ENCODE measurements at places on chromosomes 6 and 20.

GRCh38 chr6:38492031-38492430 is 147.7 kb downstream of the BTBD9 start:
- no peak for DNase-seq

- DNase-seq = no peak
Observed at GRCh38 chr6:16224409-16224808, 14.0 kb upstream of the GMPR start.

DNA sequence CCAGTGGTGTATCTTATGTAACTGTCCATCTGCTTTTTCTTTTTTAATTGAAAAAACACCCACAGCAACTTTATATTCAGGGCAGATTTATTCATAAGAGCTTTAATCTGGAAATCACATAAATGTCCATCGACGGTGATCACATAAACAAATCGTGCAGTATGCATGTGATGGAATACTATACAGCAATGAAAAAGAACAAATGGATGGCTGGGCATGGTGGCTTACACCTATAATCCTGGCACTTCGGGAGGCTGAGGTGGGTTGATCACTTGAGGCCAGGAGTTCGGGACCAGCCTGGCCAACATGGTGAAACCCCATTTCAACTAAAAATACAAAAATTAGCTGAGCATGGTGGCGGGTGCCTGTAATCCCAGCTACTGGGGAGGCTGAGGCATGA is 39.1 kb downstream of the VSTM2L start:
- no peak for DNase-seq

DNA sequence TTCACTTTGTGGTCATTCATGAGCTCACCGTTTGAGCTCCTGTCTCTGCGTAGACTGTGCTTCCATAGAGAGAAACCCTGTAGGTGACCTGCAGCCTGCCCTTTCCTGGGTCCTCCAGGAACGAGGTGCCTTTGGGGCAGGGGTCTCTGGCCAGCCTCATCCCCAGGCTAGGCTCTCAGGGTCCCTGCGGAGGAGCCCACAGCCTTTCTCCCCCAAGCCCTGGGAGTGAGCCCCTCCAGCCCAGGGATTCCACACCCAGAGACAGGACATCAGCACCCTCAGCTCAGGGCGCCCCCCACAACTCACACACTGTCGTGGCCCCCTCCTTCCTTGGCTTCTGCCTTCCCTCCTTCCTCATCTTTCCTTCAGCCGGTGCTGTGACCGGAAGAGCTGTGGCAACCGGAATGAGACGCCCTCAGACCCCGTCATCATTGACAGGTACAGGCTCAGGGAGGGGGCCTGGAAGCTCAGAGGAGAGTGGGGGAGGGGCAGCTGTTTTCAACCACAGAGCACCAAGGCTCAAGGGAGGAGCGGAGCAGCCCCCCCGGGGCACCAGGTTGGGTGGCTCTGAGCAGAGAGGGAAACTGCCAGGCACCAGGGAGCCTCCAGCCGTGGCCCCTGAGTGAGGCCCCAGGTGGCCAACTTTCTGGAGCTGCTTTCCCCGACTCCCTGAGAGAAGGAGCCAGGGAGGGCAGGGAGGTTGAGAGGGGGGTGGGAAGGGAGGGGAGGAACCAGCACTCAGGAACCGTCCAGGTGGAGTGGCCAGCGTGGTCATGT is 16.8 kb downstream of the EBF4 start:
- DNase-seq = no peak

Measured in stimulated activated CD8-positive, alpha-beta memory T cell treated with anti-CD3 and anti-CD28 coated beads, Interleukin-2, amount 100 ng/mL, for 48 hours (primary cell).